ENCODE measurements at places on chromosomes 5 and 9.
A peak's percentile ranks its signal among the peaks of the same experiment; 100 is the strongest.

- no peak for DNase-seq
These were observed 335.6 kb downstream of the ZNF608 start for GRCh38 chr5:124410539-124411488.

DNA sequence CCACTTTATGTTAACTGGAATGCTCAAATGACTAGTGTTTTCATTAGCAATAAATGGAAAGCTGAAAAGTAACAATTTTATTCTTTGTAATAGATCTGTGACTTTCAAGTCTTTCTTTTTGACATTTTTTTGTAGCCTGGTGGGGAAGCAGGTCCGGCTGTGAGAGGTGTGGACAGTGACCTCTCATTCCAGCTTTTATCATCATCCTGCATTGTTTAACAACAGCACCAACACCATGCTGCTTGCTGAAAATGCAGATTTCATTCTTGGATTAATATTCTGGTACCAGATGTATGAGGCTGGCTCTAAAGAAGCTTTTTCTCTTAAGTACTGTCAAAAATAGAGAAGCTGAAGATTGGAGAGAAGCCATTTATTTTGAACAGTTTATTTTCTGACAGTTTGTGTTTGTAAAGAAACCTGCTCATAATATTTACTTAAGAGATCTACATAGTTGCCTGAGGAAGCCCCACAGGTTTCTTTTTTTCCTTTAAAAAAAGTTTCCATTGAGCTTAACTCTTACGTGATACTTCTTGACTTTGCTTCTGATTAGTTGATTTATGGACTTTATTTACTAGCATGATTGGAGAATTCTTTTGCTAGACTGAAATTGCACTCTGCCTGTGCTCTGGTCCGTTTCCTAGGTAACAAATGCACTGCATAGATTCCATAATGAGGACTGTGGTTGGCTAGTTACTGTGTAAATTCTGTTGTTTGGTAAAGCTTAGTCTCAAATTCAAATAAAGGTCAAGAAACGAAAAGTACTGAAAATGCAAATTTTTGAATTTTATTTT lies 3.4 kb downstream of the KIAA1958 start:
- DNase-seq = no peak

GRCh38 chr5:179060116-179061008 lies at the start of gene ZNF354C:
Gene ZNF354C (plus strand): TSS chr5:179060373. CDS start chr5:179062069, 1,696 bp downstream.
- DNase-seq = peak; percentile 71

DNA sequence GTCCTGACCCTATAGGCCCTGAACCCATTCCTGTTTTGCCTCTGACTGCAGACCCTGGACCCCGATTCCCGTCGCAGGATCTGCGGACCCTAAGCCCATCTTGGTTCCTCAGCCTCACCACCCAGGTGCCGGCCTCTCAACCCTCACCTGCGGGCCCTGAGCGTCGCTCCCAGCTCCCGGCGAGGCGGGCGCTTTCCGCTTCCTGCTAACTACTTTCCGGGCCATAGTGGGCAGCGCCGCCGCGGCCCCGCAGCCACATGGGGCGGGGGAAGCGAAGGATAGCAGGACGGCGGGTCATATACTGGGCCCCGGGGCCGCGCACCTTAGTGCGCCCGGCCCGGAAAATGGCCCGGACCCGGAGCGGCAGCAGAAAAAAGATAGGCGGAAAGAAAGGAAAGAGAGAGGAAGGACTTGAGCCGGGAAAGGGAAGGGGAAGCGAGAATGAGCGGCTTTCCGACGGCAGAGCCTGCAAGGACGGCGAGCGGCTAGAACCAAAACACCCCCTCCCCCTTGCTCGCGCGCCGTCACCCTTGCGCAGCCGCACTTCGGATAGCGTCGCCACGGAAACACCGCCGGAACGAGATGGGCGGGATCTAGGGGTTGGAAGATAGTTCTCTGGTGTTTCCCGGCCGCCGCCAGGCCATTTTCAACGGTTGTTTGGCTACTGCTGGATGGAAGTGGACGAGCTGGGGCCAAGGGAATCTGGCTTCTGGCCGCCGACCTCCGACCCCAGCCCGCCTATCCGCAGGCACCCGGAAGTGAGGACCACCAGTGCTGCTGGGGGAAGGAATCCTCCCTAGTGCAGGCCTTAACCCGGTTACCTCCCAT lies at the start of gene DCAF12:
Gene DCAF12, minus strand, starts transcription at position 492 of the 828 bp plus-strand sequence. Its CDS starts 267 bp downstream, at position 225.
- DNase-seq = peak; percentile 87

DNA sequence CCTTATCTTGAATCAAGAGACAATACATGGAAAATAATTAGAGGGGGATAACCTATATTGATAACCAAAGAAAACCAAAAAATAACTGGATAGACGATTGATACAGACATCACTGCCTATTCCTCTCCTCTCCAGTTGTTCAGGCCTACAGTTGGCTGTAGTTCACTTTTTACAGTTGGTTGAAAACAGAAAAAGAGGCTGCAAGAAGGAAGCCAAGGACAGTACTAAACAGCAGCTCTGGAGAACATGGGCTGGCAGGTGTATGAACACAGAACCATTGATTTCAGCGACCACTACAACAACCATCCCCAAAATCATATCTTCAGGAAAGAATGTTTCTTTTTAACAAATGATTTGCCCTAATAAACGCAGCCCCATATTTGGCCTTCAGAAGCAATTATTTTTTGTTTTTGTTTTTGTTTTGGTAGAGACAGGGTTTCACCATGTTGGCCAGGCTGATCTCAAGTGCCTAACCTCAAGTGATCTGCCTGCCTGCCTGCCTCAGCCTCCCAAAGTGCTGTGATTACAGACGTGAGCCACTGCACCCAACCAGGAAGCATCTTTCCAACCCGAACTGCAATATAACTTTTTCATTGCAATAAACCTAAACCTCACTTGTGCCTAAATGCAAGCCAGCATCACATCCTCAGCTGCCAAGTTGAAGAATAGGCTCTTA lies 64.3 kb downstream of the MLLT3 start:
- no peak for DNase-seq

DNA sequence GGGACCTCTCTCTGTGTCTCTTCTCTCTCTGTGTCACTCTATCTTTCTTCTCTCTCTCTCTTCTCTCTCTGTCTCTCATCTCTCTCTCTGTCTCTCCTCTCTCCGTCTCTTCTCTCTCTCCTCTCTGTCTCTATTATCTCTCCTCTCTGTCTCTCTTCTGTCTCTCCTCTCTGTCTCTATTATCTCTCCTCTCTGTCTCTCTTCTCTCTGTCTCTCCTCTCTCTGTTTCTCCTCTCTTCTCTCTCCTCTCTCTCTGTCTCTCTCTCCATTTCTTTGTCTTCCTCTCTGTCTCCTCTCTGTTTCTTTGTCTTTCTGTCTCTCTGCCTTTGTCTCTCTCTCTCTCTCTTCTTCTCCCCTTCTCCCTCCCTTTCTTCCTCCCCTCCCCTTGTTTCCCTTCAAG lies 3.2 kb upstream of the OLFM1 start:
- DNase-seq = no peak

GRCh38 chr5:66561256-66561990 lies 34.8 kb upstream of the MAST4 start:
- no peak for DNase-seq

- no peak for DNase-seq
These were observed 46.4 kb upstream of the EDIL3 start for GRCh38 chr5:84430863-84431663.

DNA sequence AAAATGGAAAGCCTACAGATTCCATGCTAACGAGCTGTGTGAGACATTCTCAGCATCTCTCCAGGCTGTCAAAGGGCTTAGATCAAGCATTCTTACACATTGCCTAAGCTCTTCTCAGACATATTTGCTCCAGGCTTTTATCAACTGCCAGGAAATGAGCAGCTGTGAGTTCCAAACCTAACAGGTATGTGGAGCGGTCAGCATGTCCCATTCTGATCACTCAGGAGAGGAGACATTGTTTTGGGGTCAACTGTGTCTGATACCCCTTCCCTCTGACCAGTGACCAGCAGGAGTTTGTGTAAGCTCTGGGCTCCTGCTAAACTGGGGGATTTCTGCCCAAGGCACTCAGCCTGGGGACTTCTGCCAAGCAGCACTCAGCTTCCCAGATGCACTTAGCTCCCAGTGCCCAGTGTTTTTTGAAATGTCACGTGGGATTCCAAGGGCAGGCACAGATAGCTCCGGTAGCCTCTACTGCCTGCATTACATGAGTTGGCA lies 229.1 kb downstream of the SEC61B start:
- no peak for DNase-seq

- DNase-seq = no peak
These were observed 69.3 kb downstream of the MAT2B start for GRCh38 chr5:163574472-163575440.

GRCh38 chr9:29245351-29245750 lies 1672.1 kb upstream of the C9orf72 start:
- no peak for DNase-seq

All from activated gamma-delta T cell treated with anti-CD3 and anti-CD28 coated beads, Interleukin-2, amount 50 U/mL, for 16 hours (primary cell).